ENCODE measurements at places on chromosomes 5 and 9.

GRCh38 chr9:78470216-78470615 is 173.3 kb downstream of the PSAT1 start:
- no peak for DNase-seq

DNA sequence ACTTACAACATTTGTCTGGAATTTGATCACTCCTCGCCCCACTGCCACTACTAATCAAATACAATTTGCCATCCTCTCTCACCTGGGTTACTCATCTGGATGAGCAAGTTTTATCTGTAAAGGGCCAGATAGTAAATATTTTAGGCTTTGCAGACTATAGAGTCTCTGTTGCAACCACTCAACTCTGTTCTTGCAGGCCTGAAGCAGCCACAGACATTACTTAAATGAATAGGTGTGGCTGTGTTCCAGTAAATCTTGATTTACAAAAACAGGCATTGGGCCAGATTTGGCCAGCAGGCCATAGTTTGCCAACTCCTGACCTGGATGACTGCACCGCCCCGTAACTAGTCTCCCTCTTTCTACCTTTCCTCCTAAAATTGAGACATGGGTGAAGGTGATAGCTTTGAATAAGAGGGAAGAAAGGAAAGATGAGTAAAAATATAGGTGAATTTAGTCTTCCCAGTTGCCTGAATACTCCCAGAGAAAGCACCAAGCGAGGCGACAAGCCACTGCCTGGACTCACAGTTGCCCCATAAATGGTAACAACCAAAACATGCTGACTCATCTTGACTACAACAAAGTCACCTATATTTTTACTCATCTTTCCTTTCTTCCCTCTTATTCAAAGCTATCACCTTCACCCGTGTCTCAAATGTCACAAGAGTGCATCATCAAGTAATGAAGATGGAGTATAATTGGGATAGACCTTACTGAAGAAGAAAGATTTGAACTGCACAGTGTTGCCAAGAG is 32.5 kb upstream of the SCAMP1 start:
- no peak for DNase-seq

- no peak for DNase-seq
Measured at GRCh38 chr5:144093400-144093799, 77.1 kb downstream of the YIPF5 start.

GRCh38 chr9:83930881-83931280 is 9.6 kb upstream of the KIF27 start:
- DNase-seq, result no peak

DNA sequence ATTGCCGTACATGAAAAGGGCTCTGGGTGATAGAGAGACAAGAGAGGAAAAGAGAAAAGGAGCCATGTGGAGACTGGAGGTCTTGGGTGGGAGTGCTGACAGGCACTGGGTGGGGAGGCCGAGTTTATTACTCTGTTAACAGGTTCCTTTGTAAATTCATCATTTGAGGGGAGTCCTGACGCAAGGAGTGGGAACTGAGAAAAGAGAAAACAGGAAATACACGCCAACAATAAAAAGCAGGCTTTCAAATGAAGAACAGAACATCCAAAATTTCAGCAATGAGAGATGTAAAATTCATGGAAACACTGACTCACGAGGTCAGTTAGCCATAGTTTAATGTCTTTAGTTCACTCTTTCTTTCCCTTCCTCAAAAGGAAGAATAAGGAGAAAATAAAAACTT is 342.8 kb downstream of the TMEM167A start:
- DNase-seq, result no peak

DNA sequence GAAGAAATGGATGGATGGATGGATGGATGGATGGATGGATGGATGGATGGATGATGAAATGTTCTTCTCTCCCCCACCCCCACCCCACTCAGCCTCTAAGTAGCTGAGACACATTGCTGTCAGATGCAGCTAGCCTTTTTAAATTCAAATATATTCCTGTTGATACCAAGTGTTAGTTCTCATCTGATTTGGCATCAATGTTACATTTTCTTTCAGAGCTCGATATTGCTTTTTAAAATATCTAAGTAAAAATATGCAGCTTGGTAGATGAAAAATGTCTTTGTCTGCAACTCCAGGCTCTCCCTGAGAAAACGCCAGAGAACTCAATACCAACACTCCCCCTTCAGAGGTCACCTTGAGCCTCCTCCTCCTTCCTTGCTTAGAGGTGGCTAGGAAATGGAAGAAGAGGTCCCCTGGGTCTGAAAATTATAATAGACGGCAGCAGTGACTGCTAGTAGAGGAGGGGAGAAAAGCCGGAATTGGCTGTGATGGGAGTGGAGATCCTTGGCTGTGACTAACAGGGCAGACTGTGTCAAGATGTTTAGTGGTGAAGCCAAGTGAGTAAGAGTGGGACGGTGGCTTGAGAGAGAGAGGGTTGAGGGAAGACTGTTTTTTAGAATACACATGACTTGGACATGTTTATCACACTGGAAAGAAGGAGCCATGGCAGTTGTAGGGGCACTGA is 156.0 kb downstream of the ZNF462 start:
- DNase-seq, result no peak

- no peak for DNase-seq
Measured at GRCh38 chr5:117681431-117682254, 1107.0 kb upstream of the SEMA6A start.

GRCh38 chr9:91408475-91408874 is 15.2 kb downstream of the NFIL3 start:
- DNase-seq, result no peak

- no peak for DNase-seq
Measured at GRCh38 chr9:3689555-3689954, 163.8 kb upstream of the RFX3 start.

- no peak for DNase-seq
Measured at GRCh38 chr5:124631874-124632550, 114.4 kb downstream of the ZNF608 start.

- DNase-seq, result no peak
Measured at GRCh38 chr5:93621327-93621798, 38.3 kb downstream of the NR2F1 start.

- no peak for DNase-seq
Measured at GRCh38 chr9:95197692-95198271, 119.7 kb downstream of the FANCC start.
